Caco-2 (cell line): ENCODE measurements at places on chromosomes 13 and 19. TPM values are rescaled to one million over a fixed set of nuclear protein-coding genes. Genes with fewer than 3 reads are reported as not detected.

Gene NXNL1
- total RNA-seq, result not detected in 2 replicates

Gene CCDC8
- total RNA-seq, result 0.18 and 0.37 TPM in 2 replicates

DNA sequence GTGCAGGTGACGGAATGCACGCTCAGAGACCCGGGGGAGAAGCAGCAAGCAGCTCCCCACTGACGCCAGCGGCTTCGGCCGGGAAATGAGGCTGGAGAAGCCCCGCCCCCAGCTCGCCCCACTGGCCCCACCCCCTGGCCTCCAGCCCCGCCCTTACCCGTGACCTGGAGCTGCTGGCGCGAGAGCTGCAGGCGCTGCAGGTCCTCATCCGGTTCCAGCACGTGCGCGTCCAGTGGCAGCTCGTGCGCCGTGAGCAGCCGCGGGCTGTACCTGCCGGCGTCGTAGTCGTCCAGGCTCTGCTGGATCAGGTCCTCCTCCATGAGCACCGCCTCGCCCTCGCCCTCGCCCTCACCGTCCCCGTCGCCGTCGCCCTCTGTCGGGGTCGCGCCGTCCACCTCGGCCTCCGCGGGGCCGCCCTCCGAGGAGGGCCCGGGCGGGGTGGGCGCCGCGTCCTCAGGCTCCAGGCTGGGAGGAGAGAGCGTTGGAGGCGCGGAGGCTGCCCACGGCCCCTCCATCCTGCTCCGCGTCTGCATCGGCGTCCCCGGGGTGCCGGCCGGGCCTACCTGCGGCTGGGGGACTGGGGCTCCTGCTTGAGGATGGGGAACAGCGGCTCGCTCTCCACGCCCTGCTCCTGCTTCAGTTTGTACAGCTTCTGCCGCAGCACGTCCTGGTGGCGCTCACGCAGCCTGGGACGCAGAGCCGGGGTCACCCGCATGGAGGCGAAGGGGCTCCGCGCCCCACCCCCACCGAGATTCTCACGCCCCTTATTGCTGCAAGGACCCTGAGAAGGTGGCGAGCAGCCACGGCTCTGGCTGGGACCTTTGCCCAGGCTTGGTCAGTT, 6.4 kb upstream of the TBXA2R start:
- DNase-seq, result no peak

Gene TBC1D4
- 177 and 194 TPM in 2 replicates for total RNA-seq

GRCh38 chr13:51479199-51479523, 26.3 kb upstream of the INTS6 start:
- DNase-seq, result no peak

GRCh38 chr13:78032132-78032531, 113.5 kb upstream of the EDNRB start:
- DNase-seq, result no peak

GRCh38 chr13:20197361-20197834, 4.7 kb upstream of the GJB2 start:
- DNase-seq, result peak; percentile 17

DNA sequence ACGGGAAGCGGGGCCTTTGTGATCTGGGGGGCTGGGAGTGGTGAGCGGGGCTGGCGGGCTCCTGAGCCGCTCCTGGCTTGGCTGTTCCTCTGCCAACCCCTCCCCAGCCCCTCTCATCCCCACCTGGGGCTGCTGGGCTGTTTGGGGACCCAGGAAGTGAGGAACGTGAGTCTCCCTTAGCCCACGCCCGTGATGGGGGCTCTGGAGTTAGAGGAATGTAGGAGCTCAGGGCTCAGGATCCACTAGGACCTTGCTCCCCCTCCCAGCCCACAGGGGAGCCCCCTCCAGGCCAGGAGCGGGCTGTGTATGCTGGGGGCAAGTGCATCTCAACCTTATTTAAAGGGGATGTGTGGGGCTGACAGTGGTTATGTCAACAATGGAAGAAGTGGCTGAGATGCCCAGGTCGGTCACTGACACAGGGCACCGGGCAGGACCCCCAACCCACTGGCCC, 134.1 kb downstream of the URI1 start:
- no peak for DNase-seq

GRCh38 chr13:76446191-76446590, 440.0 kb downstream of the KCTD12 start:
- DNase-seq, result no peak

Gene TIMM13
- total RNA-seq, result 200 and 217 TPM in 2 replicates

- DNase-seq, result no peak
These were observed 58.7 kb upstream of the KLF5 start for GRCh38 chr13:73000027-73000674.

- DNase-seq, result peak; percentile 91
These were observed at the start of gene PRKD2 for GRCh38 chr19:46717034-46717715. TSS of gene PRKD2 (minus strand) at chr19:46717114. CDS start at chr19:46716370, 744 bp downstream.

Gene PSPN
- total RNA-seq, result 2.9 and 3.4 TPM in 2 replicates

DNA sequence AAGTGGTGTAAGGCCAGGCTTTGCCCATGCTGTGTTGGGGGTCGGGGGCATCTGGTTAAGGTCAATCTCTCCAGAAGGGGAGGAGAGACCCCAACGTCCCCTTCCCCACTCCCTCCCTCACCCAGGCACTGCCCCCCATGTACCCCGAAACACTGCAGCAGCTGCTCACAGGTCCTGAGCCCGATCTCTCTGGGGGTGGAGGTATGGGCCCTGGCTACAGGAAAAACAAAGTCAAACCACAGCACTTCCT, 10.2 kb downstream of the CAPN12 start:
- no peak for DNase-seq

Gene ZNF492
- not detected in 2 replicates for total RNA-seq

Gene AP2A1
- 107 and 126 TPM in 2 replicates for total RNA-seq

DNA sequence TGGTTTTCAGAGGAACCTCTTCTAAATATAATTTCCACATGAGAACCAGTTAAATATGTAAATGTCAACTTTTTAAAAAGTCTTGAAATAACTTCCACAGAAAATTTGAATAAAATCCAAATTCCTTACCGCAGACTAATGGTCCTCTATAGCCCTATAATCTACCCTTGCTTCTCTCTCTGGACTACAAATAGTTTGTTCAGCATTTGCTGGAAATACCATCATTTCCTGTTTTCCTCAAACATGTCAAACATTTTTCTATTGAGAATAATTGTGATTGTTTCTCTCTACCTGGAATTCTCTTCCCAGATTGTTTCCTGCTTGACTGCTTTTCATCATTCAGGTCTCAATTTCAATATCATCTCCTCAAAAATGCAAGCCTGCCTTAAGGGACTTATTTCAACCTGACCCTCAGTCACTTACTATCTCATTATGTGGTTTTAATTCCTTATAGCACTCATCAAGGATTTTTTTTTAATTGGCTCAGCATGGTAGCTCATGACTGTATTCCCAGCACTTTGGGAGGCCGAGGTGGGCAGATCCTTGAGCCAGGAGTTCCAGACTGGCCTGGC, 898.9 kb upstream of the MIR17HG start:
- no peak for DNase-seq

GRCh38 chr13:86085890-86086289, 286.7 kb upstream of the SLITRK6 start:
- DNase-seq, result no peak

Gene PRR20A
- total RNA-seq, result not detected in 2 replicates

DNA sequence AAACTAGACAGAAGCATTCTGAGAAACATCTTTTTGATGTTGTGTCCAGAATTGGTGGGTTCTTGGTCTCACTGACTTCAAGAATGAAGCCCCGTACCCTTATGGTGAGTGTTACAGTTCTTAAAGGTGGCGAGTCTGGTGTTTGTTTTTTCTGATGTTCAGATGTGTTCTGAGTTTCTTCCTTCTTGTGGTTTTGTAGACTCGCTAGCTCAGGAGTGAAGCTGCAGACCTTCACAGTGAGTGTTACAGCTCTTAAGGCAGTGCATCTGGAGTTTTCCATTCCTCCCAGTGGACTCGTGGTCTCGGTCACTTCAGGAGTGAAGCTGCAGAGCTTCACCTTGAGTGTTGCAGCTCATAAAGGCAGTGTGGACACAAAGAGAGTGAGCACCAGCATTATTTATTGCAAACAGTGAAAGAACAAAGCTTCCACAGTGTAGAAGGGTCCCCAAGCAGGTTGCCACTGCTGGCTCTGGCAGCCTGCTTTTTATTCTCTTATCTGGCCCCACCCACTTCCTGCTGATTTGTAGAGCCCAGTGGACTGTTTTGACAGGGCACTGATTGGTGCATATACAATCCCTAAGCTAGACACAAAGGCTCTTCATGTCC, 1820.8 kb downstream of the UQCRFS1 start:
- DNase-seq, result no peak

DNA sequence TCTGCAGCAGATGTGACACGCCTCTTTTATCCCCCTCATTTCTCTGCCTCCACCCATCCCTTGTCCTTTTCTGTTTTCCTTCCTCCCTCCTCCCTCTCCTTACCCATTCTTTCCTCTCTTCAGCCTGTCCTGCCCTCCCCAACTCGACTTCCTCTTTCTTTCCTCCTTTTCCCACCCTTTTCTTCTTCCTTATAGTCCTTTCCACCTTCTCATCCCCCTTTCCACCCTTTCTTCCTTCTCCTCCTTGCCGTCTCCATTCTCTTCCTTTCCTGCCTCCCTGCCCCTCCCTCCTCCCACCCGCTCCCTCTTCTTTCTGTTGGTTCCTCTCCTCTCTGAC, 688 bp upstream of the ZNF71 start:
- DNase-seq, result no peak

Gene C1QTNF9B
- total RNA-seq, result not detected in 2 replicates

- no peak for DNase-seq
These were observed 124.5 kb downstream of the ABCC4 start for GRCh38 chr13:95176611-95177259.

DNA sequence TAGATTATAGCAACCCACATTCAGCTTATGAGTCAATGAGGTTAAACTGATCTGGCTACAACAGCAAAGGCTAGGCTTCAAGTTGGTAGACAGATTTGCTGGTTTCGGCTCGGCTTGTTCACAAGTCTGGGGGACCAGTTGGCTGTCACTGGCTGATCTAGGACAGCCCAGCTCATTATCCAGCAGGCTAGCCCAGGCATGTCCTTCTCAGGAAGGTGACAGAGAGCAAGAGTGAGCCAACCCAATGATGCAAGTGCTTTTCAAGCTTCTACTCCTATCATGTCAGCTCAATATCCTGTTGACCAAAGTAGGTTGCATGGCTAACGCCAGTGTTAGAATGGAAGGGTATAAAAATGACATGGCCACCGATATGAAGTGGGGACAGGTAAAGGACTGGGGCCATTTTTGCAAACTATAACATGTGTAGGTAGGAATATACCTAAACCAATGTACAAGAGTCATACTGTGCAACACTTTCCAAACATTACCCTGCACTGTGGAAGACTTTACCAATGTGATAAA, 220.9 kb upstream of the SOX21 start:
- DNase-seq, result no peak

GRCh38 chr13:112454648-112455334, 78.6 kb downstream of the SPACA7 start:
- no peak for DNase-seq

Gene ZNF749
- total RNA-seq, result 14.6 and 15.9 TPM in 2 replicates

GRCh38 chr13:92547266-92547665, 679.3 kb upstream of the GPC6 start:
- no peak for DNase-seq

GRCh38 chr19:4580021-4580901, 20.8 kb upstream of the SEMA6B start:
- DNase-seq, result no peak

Gene TTC9B
- total RNA-seq, result not detected in 2 replicates

DNA sequence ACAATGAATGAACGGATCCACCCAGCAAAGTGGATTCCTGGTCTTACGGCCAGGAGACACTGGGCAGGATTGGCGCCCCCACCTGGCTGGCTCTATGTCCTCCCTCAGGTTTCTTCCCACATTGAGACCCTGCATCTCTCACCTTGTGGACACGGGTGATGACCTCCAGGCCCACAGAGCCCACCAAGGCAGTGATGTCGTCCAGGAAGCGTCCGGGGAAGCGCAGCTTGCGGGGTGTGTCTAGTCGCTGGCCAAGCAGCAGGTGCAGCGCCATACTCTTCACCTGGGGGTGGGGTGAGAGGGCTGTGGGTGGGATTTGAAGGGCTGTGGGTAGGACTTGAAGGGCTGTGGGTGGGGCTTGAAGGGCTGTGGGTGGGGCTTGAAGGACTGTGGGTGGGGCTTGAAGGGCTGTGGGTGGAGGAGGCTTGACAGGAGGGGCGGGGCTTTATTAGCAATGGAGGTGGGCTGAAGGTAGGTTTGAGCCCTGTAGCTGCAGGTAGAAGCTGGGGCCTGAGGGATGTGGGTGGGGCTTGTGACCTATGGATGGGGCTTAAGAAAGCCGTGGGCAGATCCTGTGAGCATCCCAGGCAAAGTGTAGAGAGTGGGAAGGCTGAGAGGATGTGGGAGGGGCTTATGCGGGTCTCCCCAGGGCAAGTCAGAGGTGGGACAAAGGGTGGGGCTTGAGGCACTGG, 12.1 kb upstream of the ANGPTL8 start:
- peak; percentile 71 for DNase-seq

- no peak for DNase-seq
These were observed 275.2 kb upstream of the PCDH9 start for GRCh38 chr13:67505376-67505775.

- no peak for DNase-seq
These were observed 1.4 kb downstream of the SIGLEC7 start for GRCh38 chr19:51143486-51143885.

Gene ZNF181
- 5.4 and 6.2 TPM in 2 replicates for total RNA-seq

DNA sequence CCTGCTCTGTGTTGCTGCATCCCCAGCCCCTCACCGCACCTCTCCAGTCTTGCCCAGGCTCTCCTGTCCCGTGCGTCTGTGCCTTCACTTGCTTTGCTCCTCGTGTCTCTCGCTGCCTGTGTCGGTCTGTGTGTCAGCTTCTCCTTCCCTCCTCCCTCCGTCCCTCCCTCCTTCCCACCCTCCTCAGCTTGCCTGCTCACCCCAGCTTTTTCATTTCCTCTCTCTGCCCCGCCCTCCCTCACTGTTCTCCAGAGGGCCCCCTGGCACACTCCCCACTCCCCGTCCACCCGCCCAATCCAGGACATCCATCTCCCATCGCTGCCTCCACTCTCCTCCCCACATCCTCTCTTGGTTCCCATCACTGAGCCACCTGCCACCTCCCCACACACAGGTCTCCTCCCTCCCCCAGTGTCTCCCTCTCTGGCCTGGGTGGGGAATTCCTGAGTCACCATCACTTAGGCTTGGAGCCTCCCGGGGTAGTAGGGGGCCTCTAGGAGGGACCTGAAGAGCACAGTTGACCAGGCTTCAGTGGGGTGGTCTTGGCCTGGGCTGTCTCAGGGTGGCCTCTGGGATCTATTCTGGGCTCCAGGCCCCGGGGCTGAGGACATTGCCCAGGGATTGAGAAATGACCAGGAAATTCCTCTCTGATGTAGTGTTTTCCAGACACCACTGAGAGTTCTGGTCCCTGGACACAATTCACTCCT, at the start of gene PTGIR:
Gene PTGIR (minus strand): TSS at position 132 of the 704 bp plus-strand sequence. CDS start 864 bp downstream, outside the sequence.
- no peak for DNase-seq

Gene RFPL4A
- not detected in 2 replicates for total RNA-seq

Gene CTXN1
- total RNA-seq, result 7.4 and 9.1 TPM in 2 replicates

DNA sequence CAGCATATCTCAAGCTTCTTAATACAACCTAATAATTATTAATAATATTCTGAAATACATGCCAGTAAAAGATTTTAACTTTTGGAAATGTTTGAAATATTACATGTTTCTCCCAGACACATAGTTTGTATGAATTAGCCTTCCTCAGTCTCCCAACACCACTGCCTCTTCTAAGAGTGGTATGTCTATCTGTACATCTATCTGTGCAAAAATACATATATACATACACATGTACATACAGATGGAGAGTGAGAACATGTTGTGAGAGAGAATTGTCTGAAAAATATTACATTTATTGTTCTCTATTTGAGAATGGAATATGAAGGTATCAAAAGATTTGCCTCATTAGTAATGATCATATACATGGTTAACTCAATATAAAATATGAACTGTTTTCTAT, 1567.2 kb upstream of the PRR20A start:
- DNase-seq, result no peak
